ENCODE measurements at places on chromosomes 4 and X.

GRCh38 chr4:45004326-45004725 is 278.0 kb upstream of the GNPDA2 start:
- H3K27ac ChIP-seq: no peak overlapping the region
- no peak overlapping the region for H3K4me3 ChIP-seq
- no peaks in the 10 kb centered on the region for H3K27me3 ChIP-seq
- no peaks in the 10 kb centered on the region for H3K36me3 ChIP-seq
- H3K4me1 ChIP-seq: no peaks in the 10 kb centered on the region

- H3K27ac ChIP-seq: no peak overlapping the region
- H3K27me3 ChIP-seq: no peaks in the 10 kb centered on the region
- no peaks in the 10 kb centered on the region for H3K4me1 ChIP-seq
- no peak overlapping the region for H3K4me3 ChIP-seq
- DNase-seq: no peak
These were observed 467.6 kb upstream of the CNKSR2 start for GRCh38 chrX:20906571-20906970.

DNA sequence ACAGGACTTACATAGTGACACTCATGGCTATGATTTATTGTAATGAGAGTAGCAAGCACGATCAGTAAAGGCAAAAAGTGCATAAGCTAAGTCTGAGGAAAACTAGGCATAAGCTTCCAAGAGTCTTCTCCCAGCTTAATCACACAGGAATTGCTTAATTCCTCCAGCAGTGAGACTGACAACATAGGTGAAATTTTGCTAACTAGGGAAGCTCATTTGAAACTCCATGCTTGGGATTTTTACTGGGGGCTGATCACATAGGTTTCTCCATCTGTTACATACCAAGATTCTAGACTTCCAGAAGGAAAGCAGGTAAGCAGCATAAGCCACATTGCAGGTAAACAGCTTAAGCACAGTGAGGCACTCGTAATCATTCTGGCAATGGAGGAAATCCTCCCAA is 71.8 kb upstream of the FHDC1 start:
- no peaks in the 10 kb centered on the region for H3K27me3 ChIP-seq
- DNase-seq: no peak
- no peaks in the 10 kb centered on the region for H3K4me1 ChIP-seq
- no peak overlapping the region for H3K4me3 ChIP-seq

- H3K27ac ChIP-seq: no peak overlapping the region
- H3K36me3 ChIP-seq: no peaks in the 10 kb centered on the region
- no peaks in the 10 kb centered on the region for H3K27me3 ChIP-seq
- no peak for DNase-seq
These were observed 177.6 kb downstream of the IQCM start for GRCh38 chr4:149638073-149638472.

DNA sequence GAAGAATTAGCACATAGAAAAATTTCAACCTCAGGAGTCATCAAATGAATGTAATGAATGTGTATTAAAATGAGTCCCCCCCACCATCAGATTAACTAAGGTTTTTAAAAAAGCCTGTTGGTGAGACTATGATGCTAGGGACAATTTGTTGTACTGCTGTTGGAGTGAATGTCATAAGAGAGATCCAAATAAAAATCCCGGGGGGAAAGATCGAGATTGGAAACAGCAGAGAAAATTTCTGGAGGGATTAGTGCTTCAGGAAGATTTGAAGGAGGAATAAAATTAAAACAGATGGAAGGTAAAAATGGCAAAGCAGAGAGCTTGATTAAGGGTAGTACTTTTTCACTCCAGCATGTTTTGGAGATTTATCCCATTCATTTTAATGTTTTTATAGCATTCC is 25.9 kb upstream of the SFRP2 start:
- no peak overlapping the region for H3K27ac ChIP-seq
- H3K36me3 ChIP-seq: no peaks in the 10 kb centered on the region
- DNase-seq: no peak
- H3K4me3 ChIP-seq: no peak overlapping the region

DNA sequence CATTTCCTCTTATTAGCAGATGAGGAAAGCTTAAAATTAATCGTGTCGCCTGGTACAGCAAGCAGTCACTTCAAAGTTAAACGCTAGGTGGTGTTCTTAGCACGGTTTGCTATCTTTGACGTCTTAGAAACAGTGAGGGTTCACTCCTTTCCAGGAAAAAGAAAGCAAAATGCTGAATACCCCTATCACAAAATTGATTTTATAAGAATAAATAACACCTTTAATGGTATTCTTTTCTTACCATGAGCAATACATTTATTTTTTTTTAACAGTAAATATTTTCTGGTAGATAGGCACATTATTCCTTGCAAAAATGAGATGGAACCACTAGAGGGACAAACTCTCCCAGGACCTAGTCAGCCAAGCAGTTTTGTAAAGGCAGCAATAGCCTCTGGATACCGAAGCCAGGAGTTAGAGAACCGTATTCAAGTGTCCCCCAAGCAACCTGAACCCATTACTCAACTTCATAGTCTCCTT is 153.9 kb downstream of the KDR start:
- no peaks in the 10 kb centered on the region for H3K4me1 ChIP-seq
- no peak overlapping the region for H3K4me3 ChIP-seq
- no peaks in the 10 kb centered on the region for H3K36me3 ChIP-seq
- no peaks in the 10 kb centered on the region for H3K27me3 ChIP-seq

DNA sequence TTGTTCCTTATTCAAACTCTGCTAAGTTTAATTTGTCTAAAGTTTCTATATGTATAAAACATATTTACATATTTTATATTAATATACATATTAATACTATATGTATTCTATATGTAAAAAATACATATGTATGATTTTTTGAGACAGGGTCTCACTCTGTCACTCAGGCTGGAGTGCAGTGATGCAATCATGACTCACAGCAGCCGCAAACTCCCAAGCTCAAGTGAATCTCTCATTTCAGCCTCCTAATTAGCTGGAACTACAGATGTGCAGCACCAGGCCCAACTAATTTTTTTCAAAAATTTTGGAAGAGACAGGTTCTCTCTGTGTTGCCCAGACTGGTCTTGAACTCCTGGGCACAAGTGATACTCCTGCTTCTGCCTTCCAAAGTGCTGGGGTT is 684.9 kb downstream of the TRAM1L1 start:
- no peak overlapping the region for H3K27ac ChIP-seq
- DNase-seq: no peak
- no peaks in the 10 kb centered on the region for H3K4me1 ChIP-seq
- no peak overlapping the region for H3K4me3 ChIP-seq
- H3K27me3 ChIP-seq: no peaks in the 10 kb centered on the region

DNA sequence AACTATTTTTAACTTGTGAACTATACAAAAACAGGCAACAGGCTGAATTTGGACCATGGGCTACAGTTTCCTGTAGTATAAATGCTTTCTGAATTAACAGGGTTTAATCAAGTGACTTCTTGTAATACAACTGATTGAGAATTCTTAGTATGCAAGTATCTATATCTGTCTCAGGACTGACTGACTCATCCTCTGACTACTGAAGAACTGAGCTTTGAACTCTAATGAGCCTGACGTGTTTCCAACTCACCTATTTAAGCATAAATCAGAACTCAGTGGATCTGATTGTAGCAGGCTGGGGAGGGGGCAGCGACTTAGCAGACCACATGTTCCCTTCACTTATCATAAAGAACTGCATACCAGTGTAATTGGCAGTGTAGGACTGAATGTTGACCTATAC is 7.8 kb downstream of the SPATA4 start:
- DNase-seq: no peak
- no peak overlapping the region for H3K27ac ChIP-seq
- H3K27me3 ChIP-seq: peaks cover 3% of the 10 kb centered on the region
- no peaks in the 10 kb centered on the region for H3K4me1 ChIP-seq

- H3K27me3 ChIP-seq: no peaks in the 10 kb centered on the region
- no peak overlapping the region for H3K27ac ChIP-seq
- H3K36me3 ChIP-seq: no peaks in the 10 kb centered on the region
- no peaks in the 10 kb centered on the region for H3K4me1 ChIP-seq
- peak; percentile 52 for DNase-seq
These were observed 54.4 kb upstream of the LCORL start for GRCh38 chr4:18075823-18076433.

GRCh38 chrX:1124531-1124930 is 87.9 kb downstream of the CRLF2 start:
- no peak overlapping the region for H3K27ac ChIP-seq
- no peaks in the 10 kb centered on the region for H3K36me3 ChIP-seq
- H3K27me3 ChIP-seq: peaks cover 3% of the 10 kb centered on the region

DNA sequence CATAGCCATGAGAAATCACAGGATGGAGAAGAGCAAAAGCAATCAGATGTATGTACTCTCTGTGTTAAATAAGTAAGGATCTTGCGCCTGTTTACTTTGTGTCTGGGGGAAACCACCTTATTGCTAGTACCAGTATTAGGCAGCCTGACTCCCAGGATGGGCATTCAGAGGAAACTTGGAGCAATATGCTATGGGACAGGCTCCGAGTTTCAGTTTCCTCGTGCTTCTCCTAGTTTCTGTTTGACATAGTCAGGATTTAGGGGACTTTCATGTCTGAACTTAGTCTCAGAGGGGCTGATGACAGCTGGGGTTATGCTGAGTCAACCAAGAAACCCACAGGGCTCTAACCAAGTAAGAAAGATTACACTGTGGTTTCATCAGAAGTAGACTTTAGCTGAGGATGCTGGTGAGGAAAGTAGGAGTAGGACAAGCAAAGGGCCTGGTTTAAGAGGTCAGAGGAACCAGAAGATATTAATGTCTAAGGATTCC is 13.5 kb downstream of the NSUN7 start:
- H3K27ac ChIP-seq: no peak overlapping the region
- H3K4me1 ChIP-seq: no peaks in the 10 kb centered on the region
- H3K36me3 ChIP-seq: no peaks in the 10 kb centered on the region
- H3K4me3 ChIP-seq: no peak overlapping the region
- no peak for DNase-seq

DNA sequence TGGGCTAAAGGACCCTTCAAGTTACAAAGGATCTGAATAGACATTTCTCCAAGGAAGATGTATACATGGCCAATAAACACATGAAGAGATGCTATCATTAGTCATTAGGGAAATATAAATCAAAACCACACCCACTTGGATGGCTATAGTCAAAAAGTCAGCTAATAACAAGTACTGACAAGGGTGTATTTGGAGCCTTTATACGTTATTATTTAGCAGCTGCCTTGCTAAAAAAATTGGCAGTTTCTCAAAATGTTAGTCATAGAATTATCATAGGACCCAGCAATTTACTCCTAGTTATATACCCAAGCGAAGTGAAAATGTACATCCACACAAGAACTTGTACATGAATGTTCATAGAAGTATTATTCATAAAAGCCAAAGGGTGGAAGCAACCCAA is 112.7 kb upstream of the DUSP21 start:
- H3K27me3 ChIP-seq: no peaks in the 10 kb centered on the region
- H3K36me3 ChIP-seq: no peaks in the 10 kb centered on the region
- no peak overlapping the region for H3K4me3 ChIP-seq

DNA sequence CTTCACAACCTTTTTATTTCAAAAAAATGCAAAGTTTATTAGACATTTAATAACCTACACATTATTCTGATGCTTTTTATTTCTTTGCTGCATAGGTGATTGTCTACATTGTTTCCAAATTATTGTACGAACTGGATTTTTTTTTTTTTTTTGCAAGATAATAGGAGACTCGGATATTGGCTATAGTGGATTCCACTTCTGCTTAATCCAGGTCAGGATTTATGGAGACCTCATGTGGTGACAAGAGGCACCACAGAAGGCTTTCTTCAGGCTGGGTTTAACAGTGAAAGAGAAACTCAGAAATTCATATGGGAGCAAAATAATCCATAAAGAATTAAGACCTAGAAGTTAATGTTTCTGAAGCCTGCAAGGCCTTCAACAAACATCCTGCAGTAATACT is 2.4 kb upstream of the SLIT2 start:
- no peak overlapping the region for H3K4me3 ChIP-seq
- H3K4me1 ChIP-seq: no peaks in the 10 kb centered on the region
- H3K27ac ChIP-seq: no peak overlapping the region

DNA sequence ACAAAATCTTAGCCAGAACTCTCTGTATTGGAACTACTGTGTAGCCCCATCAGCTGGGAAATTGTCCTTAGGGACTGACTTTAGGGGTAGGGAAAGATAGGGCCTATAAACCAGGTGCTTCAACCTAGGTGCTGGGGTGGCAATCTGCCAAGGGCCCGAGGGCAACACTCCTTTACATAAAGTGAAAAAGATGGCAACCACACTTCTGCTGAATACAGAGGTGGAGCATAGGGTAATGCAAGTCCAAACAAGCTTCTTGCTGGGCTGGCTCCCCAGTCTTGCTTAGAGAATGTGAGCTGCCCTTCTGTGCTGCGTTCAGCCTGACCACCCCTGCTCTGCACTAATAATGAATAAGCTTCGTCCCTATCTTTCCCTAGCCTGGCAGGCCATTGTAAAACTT is 9.8 kb downstream of the ZBTB33 start:
- H3K36me3 ChIP-seq: peaks cover 3% of the 10 kb centered on the region
- H3K4me3 ChIP-seq: no peak overlapping the region
- no peak for DNase-seq
- H3K4me1 ChIP-seq: peaks cover 7% of the 10 kb centered on the region
- H3K27ac ChIP-seq: no peak overlapping the region

DNA sequence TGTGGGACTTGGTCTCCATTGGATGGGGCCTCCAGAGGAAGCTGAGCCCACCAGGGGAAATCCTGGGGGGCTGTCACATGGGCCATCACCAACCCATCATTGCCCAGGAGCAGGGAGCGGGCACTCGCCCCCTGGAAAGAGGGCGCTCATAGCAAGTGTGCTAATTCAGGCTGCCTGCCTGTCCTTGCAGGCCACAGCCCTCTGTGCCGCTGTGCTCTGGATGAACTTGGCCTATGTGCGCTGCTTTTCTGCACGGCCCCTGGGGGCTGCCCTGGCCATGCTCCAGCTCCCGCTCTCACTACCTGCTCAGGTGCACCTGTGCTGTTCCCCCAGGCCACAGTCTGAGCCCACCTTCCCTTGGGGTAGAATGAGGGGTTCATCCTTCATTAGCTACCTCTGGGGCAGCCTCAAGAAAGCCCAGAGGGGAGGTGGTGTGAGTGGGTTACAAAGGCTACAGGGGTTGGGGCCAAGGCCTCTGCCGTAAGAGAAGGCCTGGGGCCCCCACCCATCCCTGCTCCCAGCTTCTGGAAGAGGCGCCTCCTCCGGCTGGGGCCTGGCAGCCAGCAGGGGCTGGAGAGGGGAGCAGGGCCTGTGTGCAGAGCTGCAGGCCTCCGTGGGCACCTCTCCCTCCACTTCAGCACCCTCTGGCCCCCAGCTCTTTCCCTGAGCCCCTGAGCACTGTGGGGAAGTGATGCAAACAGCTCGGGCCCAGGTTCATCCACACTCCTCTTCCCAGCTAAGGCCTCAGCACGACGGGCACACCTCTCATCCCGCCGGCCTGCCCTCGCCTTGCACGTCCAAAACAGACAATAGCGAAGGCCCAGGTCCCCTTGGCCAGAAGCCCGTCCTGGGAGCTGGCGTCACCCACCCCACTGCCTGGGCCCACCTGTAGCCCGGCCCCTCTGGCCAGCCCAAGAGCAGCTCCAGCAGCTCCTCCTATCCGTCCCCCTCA is 8.9 kb downstream of the CFAP99 start:
- no peak for DNase-seq
- H3K36me3 ChIP-seq: no peaks in the 10 kb centered on the region
- no peak overlapping the region for H3K27ac ChIP-seq
- H3K27me3 ChIP-seq: no peaks in the 10 kb centered on the region

GRCh38 chr4:821631-822030 is 4.3 kb downstream of the CPLX1 start:
- H3K27me3 ChIP-seq: peaks cover 9% of the 10 kb centered on the region
- H3K4me3 ChIP-seq: no peak overlapping the region
- no peaks in the 10 kb centered on the region for H3K4me1 ChIP-seq
- no peaks in the 10 kb centered on the region for H3K36me3 ChIP-seq
